ENCODE measurements at places on chromosomes 4 and X.

- no peak for DNase-seq
Measured at GRCh38 chr4:140877781-140878180, 121.6 kb upstream of the TBC1D9 start.

- DNase-seq, result no peak
Measured at GRCh38 chrX:129158505-129158904, 364.8 kb downstream of the SMARCA1 start.

GRCh38 chrX:140132937-140133336 lies 167.6 kb upstream of the CXorf66 start:
- DNase-seq, result no peak

- no peak for DNase-seq
Measured at GRCh38 chrX:154092371-154092770, 5.1 kb downstream of the MECP2 start.

DNA sequence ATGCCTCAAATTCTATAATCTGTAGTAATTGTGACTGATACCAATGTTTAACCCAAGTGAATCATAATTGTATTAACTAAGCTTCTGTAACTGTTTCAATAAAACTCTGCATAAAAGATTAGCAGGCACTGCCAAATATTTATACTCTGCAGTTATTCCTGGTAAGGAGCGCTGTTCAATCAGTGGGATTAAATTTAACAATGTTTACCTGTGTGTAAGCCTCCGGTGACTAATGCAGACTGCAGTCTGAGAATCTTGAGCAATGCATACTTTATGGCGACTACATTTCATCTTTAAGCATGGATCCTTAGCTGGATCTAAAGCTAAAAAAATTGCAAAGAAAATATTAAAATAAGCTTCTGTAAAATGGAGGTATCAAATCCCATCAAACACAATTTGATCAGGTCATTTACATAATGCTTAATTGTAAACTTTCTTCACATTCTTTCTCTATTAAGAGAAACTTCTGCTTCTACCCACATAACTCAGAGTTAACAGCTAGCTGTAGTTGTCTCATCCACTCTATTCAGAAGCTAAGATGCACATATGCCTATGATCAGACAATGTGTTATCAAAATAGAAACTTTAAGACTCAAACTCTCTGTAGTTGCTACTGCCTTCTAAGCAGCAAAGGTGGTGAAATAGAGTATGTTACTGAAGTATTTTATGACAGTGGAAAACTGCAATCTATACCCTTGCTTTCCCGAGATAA lies 234.0 kb downstream of the SPOCK3 start:
- no peak for DNase-seq

DNA sequence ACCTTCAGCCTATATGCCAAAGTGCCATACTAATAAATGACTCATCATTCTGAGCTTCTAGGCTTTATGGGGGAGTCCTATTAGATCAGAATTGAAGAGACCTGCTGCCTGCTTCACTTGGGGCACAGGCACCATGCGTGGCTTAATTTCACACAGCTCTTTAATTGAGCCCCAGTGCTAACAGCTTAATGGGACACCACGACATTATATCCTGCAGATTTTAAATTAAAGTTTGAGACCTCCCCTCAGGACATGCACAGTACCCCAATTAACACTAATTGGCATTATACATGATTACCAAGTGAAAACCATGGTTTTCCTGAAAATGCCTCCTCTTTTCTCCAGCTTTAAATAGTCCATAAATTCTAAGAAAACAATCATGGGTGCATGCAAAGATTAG lies 6.8 kb downstream of the C1QTNF7 start:
- DNase-seq, result no peak

DNA sequence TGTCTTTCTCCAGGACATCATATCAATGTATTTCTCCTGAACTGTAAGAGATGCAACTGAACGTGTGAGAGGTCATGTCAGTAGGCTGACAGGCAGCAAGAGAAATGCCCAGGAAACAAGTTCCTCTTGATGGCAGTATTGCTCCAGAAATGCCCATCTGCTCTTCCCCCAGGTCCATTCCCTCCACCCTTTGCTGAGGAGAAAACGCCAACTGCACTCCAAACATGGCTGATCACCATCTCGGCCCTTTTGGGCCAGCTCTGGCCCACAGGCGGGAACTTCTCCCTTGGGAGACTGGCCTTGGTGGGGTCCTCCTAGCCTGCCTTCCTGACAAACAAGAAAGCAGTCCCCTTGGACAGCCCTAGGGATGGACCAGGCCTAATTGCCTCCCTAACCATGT lies 276.5 kb upstream of the AGTR2 start:
- no peak for DNase-seq

- no peak for DNase-seq
Measured at GRCh38 chr4:87152310-87153041, 67.9 kb downstream of the KLHL8 start.

- no peak for DNase-seq
Measured at GRCh38 chrX:9958183-9958582, 9.0 kb upstream of the CLDN34 start.

- no peak for DNase-seq
Measured at GRCh38 chr4:27429364-27429871, 568.8 kb downstream of the STIM2 start.
